ENCODE measurements at places on chromosomes 3 and 15. TPM values are rescaled to one million over a fixed set of nuclear protein-coding genes. Genes with fewer than 3 reads are reported as not detected.

Gene CELF6
- total RNA-seq = 0.56 TPM

Gene CTXND1
- total RNA-seq = 0.37 TPM

Gene DMXL2
- 15.8 TPM for total RNA-seq

Gene IL17RD
- 2.3 TPM for total RNA-seq

Gene MRPS25
- 16.2 TPM for total RNA-seq

Gene ANKUB1
- total RNA-seq = not detected

Gene CAMK2N2
- 7.5 TPM for total RNA-seq

Gene ARPP21
- total RNA-seq = not detected

Gene MCTP2
- 14.9 TPM for total RNA-seq

Gene P3H2
- 4.6 TPM for total RNA-seq

Gene RTP1
- not detected for total RNA-seq

Gene FBXL22
- 0.28 TPM for total RNA-seq

Gene LMAN1L
- not detected for total RNA-seq

Gene VWA5B2
- total RNA-seq = 7.9 TPM

Gene ADGRG7
- not detected for total RNA-seq

Gene DOCK3
- total RNA-seq = 0.35 TPM

Gene ZIC4
- total RNA-seq = not detected

Gene MED12L
- total RNA-seq = 0.35 TPM

Gene TRIM42
- total RNA-seq = not detected

Gene IQGAP1
- total RNA-seq = 71.4 TPM

Gene C15orf39
- 14.4 TPM for total RNA-seq

Gene GP9
- total RNA-seq = not detected

Gene GOLGA6L4
- 3.1 TPM for total RNA-seq

Gene IMPG2
- total RNA-seq = 0.09 TPM

Gene KNG1
- 0.09 TPM for total RNA-seq

Gene SAMD7
- not detected for total RNA-seq

Gene CTXN2
- not detected for total RNA-seq

Gene LRRK1
- 8.3 TPM for total RNA-seq

Gene GHSR
- not detected for total RNA-seq

Gene ERICH6
- total RNA-seq = not detected

Gene MGA
- 20.2 TPM for total RNA-seq

Gene CCDC33
- not detected for total RNA-seq

Gene PAQR5
- total RNA-seq = 5.2 TPM

Gene RAMAC
- 7.1 TPM for total RNA-seq

Gene RBP2
- 0.38 TPM for total RNA-seq

Gene DPH6
- 13.8 TPM for total RNA-seq
